ENCODE measurements at places on chromosomes 2 and 18.

- DNase-seq: no peak
Observed at GRCh38 chr2:26230806-26231205, 13.6 kb downstream of the HADHA start.

- DNase-seq: no peak
Observed at GRCh38 chr2:3396920-3397559, 17.5 kb downstream of the TRAPPC12 start.

DNA sequence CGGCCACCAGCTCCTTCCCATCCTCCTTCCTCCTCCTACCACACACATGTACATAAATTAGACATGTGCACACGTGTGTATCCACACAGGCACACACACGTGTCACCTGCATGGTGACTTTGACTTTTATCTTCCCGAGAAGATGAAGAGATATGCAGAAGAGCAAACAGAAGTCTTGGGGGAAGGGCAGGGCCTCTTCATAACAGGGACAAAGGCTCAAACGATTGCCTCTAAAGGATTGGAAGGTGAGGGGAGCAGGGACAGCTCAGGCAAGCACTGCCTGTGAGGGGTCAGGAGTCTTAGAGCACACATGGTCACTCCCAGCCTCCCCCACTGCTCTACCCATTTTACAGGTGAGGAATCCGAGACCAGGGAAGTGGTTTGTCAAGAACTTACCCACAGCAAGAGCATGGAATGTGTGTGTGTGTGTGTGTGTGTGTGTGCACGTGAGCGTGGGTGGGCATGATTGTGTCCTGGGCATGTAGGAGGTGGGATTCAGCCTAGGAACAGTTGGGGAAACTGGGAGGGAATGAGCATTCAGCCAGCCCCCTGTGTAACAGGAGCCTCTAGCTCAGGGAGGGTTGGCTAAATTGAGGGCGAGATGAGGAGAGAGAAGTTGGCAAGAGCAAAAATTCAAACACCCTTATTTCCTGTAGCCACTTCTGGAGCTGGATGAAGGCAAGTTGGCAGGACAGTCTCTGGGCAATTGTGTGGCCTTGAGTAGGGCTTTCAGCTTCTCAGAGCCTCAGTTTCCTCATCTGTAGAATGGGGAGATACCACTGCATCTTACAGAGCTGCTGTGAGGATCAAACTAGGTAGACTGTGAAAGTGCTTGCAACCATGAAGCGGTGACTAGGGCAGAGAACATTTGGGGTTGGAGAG, 24.2 kb downstream of the CIB4 start:
- DNase-seq: no peak

GRCh38 chr2:148567716-148568115, 76.8 kb upstream of the EPC2 start:
- no peak for DNase-seq

DNA sequence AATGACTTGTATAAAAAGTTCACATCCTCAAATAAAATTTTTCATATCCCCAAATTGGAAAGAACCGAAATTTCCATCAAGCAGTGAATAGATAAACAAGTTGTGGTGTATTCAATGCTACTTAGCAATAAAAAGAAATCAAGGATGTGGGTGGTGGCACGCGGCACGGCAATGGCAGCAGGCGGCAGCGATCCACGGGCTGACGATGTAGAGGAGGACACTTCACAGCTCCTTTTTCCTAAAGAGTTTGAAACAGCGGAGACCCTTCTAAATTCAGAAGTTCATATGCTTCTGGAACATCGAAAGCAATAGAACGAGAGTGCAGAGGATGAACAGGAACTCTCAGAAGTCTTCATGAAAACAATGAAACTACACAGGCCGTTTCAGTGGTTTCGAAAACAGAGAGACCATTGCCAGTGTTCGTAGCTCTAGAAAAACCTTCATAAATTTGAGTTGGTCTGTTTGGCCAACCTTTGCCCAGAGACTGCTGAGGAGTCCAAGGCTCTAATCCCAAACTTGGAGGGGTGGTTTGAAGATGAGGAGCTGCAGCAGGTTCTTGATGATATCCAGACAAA, 9.8 kb upstream of the IL36A start:
- DNase-seq: peak; percentile 26

DNA sequence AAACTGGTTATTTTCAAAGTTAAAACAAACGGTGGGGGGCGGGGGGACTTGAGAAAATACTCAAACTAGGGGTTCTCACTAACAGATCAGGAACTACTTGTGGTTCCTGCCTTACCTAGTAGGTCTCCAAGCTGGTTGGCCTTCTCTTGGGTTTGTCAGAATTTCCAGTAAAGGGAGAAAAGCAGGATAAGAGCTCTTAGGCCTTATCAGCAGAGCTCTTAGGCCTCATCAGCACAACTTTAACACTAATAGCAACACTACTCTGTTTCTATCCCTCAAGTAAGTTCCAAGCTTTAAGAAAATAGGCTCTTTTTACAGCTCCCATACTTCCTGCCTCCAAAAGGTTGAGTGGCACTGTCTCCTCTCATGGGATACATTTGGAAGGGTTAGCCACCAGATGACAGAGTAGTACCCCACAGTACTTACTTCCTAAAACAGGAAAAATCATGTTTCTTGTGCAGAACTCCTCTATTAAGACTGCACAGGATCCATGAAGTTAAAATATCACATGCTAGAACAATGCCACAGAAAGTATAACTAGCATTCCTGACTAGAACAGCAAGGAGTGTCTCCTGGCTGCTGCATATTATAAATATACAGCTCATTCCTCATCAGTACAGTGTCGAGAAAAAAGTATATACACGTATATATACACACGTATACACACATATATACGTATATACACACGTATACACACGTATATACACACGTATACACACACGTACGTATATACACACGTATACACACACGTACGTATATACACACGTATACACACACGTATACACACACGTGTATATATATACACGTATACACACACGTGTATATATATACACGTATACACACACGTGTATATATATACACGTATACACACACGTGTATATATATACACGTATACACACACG, 6.1 kb downstream of the FBXO11 start:
- DNase-seq: no peak

GRCh38 chr2:128444816-128445522, 126.3 kb upstream of the HS6ST1 start:
- no peak for DNase-seq

DNA sequence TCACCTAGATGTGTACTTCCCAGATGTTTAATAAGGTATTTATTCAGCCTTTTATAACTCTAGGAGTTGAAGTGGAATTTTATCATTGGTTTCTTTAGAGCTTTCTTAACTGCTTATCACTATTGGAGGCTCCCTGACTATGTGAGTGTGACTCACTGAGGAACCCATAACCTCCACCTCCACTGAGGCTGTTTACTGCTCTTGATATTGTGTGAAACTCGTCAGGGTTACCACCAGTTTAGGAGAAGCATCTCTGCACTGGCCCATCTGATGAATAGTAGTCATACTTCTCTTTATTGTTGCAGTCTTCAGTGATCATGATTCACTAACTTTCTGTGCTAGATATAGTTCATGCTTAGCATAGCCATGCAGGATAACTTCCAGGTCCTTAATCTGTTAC, 79.6 kb upstream of the UBXN4 start:
- DNase-seq: no peak

DNA sequence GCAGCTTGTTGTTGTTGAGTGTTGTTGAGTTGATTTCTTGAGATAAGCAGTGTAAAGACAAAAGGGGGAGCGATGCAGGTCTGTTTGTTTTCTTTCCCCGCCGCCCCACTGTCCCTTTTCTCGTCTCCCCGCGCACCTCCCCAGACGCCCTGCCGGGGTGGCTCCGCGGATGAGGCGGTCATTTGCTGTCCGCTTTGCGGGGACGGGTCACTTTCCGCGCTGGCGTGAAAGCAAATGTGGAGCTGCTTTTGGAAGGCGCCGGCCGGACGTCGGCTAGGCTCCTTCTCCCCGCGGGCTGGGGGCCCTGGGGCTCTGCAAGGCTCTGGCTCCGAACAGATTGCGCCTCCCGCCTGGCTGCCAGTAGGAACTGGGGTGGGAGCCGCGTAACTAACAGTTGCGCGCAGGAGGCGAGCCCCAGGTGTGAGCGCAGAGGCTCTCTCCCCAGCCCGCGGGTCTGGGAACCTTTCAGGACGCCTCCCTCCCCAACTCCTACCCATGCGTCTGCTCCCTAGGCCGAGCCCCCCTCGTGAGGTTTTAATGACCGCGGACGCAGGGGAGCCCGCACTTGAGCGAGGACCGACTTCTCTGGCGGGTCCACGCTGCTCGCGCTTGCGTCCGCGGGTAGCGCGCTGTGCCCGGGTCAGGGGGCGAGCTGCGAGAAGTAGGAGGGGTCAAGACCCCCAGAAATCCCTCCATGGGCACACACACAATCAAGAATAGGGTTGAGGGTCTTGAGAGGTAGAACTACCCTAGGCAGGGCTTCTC, 146.6 kb downstream of the MEIS1 start:
- no peak for DNase-seq

- DNase-seq: no peak
Observed at GRCh38 chr2:201546576-201546975, 95.0 kb downstream of the STRADB start.

- DNase-seq: peak; percentile 13
Observed at GRCh38 chr2:64036034-64036705, 16.9 kb upstream of the VPS54 start.

GRCh38 chr2:100202567-100202966, 60.2 kb upstream of the AFF3 start:
- no peak for DNase-seq

DNA sequence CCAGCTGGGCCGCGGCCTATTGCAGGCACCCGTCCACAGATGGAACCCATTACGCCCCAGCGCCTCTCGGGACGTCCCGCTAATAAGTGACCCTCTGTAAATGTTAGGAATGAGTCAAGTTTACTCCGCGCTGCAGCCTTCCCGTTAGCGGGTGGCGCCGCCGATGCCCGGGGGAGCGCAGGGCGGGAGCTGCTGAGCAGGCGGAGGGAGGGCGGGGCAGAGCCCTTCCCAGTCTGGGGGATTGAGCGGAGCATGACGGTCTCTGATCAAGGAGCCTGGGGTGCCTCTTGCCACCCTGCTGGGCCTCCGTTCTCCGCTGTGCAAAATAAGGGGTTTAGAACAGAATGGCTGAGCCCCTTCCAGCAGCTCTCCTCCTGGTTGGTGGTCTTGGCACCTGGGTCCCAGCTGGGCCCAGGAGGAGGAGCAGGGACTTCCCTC, 10.5 kb downstream of the CROCC2 start:
- peak; percentile 1 for DNase-seq

GRCh38 chr2:128466776-128467175, 148.1 kb upstream of the HS6ST1 start:
- no peak for DNase-seq

GRCh38 chr2:126885751-126886210, 12.9 kb upstream of the TEX51 start:
- DNase-seq: no peak

- DNase-seq: no peak
Observed at GRCh38 chr2:65834771-65835475, 402.5 kb upstream of the SPRED2 start.

DNA sequence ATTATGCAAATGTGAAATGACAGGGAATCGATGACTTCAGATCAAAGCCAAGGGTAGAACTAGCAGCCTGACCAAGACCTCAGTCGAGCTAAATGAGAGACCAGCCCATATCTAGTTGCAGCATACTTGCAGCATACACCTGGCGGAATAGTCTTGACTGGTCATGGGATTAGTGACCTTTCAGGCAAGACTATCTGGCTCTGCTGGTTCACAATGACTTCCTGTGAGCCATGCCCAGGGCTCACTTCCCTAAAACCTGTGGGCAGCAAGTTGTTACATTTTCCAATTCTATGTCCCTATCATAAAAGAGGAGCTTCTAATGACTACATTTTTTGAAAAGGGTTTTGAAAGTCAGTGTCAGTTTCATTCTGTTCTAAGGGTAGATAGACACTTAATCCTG, 1624.9 kb upstream of the CELF4 start:
- no peak for DNase-seq

DNA sequence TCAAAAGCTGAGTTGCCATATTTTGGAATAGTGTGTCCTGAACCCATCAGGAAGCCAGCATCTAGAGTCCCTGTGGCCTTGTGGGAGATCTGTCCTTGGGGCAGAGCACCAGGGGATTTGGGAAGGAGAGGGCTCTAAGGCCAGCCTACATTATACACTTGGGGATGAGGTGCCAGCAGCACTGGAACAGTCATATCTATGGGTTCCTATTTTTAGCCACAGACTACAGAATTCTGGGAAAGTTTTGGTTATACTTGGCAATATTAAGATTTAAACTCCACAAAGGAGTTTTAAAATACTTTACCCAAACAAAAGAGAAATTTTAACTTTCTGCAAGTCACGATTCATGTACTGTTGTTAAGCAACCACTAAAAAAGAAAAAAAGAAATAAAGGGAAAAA, 405.7 kb upstream of the MMADHC start:
- no peak for DNase-seq

DNA sequence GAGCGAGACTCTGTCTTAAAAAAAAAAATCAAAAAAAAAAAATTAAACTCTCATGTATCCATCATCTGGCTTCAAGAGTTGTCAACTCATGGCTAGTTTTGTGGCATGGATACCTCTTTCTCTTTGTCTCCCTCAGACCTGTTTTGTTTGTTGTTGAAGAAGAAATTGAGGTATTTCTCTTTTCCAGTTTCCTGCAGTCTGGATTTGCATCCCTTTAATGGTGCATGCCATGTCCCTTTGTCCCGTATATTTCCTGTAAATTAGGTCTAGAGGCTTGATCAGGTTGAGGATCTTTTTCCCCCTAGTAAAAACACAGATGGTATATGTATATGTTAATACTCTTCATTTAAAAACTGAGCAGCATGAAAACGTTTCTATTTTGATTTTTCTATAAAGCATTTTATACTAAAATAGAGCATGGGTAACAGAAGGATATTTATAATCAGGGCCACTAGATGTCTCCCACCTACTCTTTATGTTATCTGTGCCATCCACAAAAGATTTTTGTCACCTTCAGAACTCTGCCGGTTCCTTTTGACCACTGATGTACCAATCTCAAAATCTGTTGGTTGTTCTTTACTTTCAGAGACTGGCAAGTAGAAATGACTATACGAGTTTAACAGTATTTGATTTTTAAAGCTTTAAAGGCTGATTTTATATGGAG, 80.1 kb downstream of the GALNT1 start:
- DNase-seq: no peak

GRCh38 chr2:86301009-86301408, 36.4 kb downstream of the REEP1 start:
- DNase-seq: no peak

- no peak for DNase-seq
Observed at GRCh38 chr18:46333431-46334135, 229.4 kb downstream of the HAUS1 start.

GRCh38 chr2:23495661-23496114, 110.7 kb downstream of the KLHL29 start:
- DNase-seq: no peak

GRCh38 chr2:165277295-165277694, 38.1 kb downstream of the SCN2A start:
- DNase-seq: no peak

DNA sequence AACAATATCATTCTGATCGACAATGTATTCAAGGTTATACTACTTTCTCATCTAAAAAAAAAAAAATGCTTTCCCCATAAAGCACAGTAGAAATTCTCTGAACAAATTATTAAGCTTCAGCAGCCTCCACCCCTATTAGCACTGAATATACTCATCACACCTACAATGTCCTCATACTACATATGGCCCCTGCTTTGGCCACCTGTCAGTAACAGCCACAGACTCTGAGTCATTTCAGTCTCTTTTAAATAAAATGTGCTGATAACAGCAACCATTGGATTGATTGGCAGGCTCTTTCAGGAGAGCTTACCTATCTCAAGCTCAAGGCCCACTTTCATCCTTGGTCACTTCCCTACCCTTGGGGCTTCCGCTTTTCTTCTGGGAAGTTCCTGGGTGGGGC, 236.7 kb downstream of the TMX3 start:
- DNase-seq: no peak
